ENCODE measurements at places on chromosomes 2 and 18. TPM values are rescaled to one million over a fixed set of nuclear protein-coding genes. Genes with fewer than 3 reads are reported as not detected.

TTR gene
- total RNA-seq, result not detected

DUSP2 gene
- 11.1 TPM for total RNA-seq

RGPD8 gene
- 3.0 TPM for total RNA-seq

DNA sequence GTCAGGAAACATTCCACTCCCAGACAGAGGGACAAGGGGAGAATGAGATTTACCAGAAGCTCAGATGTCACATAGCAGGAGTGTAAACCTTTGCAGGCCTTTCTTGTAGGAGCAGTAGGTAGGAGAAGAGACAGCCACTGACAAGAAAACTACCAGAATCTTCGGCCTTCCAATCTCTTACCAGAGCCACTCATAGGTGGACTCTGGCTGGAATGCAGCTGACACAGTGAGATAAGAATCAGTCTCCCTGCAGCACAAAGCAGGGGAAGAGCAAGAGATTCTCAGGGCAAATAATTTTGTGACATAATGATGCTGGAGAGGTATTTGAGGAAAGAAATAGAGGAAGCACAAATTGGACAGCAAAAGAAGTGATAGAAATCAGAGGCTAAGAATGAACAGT is 1534.5 kb downstream of the DPP10 start:
- DNase-seq, result no peak

GRCh38 chr2:202639231-202639630 is 4.5 kb downstream of the FAM117B start:
- no peak for DNase-seq
